ENCODE measurements at places on chromosomes 11 and 22.

DNA sequence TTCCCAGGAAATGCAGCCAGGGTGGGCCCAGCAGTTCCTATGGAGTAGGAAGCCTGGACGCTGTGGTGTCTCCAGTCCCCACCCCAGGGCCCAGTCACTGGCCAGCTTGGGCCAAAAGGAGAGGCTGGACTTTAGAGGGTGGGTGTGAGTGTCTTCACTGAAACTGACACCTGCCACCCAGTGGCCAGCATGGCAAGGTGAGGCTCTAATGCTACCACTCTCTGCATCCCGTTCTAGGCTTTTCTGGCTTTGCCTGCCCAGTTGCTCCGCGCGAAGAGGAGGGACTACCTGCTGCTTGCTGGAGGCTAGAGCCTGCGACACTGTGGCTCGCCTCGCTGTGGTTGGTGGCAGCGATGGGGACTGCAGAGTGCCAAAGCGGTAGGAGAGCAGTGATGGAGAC, 35.4 kb downstream of the C22orf42 start:
- no peak for DNase-seq

DNA sequence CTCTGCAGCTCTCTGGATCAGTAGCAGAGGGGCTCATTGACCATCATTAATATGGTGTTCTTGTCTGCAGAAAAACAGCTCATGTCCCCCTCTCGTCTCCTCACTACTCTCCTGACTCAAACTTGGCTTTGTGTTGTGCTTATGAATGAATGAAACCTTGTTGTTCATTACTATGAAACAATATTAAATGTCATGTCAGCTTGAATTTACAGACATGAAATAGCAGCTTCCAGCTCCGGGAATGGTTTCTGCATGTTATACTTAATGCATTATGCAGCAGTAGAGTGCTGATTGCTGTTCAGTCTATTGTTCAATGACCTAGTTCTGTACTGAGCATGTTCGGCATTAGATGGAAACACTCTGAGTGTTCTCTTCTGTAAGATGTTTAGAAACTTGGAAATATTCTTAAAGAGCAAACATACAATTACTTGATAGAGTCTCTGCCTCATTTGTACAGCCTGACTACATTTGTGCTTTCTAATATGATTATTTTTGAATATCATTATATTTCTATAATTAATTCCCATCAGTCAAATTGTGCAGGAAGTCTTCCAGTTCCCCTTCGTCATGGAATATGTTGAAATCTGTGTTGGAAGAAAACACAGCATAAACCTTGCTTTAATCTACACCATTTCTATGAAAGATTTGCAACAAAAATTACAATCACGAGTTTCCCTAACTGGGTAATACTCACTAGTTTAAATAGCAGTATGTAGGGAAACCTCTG, 340.4 kb downstream of the SOX6 start:
- DNase-seq: no peak

DNA sequence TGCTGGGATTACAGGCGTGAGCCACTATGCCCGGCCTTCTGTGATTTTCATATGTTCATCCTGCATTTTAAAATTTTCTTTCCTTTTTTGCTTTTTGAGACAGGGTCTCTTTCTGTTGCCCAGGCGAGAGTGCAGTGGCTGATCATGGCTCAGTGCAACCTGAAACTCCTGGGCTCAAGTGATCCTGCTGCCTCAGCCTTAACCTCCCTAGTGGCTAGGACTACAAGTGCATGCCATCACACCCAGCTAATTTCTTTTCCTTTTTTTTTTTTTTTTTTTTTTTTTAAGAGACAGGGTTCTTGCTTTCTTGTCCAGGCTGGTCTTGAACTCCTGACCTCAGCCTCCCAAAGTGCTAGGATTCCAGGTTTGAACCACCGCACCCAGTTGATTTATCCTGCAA, 54.1 kb upstream of the WT1 start:
- no peak for DNase-seq

- DNase-seq: no peak
Measured at GRCh38 chr11:12592283-12592682, 81.9 kb upstream of the TEAD1 start.

DNA sequence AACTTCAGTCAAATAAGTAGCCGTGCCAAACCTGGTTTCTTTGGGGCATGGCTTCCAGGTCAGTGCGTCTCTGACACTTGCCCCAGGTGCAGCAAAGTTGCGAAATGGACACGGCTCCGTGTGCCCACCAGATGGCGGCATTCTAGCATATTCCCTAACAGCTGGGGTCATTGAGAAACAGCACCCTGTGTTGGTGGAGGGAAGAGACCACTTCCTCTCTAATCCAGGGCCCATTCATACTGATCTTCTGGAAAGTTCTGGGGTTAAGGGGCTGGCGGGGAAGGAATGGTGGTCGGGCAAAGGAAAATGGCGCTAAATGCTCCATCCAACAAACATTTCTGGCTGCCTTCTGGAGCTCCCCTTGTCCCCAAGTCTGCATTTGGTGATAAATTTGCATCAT, 141.2 kb upstream of the TIMP3 start:
- peak; percentile 77 for DNase-seq

- DNase-seq: no peak
Measured at GRCh38 chr22:29768052-29768693, 1.0 kb downstream of the UQCR10 start.

DNA sequence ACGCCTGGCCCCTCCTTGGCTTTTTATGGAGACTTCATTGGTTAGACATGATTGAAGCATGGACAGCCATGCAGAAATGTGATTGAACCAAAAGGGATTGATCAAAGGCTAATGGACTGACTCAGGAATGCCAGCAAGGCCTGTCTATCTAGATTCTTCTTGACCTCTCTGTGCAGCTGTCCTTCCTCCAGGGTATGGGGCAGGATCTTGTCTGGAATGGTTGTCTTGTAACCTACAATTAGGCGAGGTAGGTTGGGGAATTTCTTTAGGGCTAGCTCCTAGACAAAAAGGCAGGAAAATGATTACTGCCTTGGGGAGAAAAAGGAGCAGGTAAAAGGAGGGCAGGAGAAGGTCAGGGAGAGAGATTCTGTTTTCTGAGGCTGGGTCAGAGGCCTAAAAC, 59.6 kb upstream of the INCENP start:
- DNase-seq: no peak

- no peak for DNase-seq
Measured at GRCh38 chr22:48628891-48629543, 1198.7 kb downstream of the BRD1 start.

GRCh38 chr11:33375688-33376311, 118.6 kb downstream of the HIPK3 start:
- DNase-seq: no peak

GRCh38 chr11:114116800-114117199, 57.3 kb downstream of the ZBTB16 start:
- no peak for DNase-seq

GRCh38 chr11:67586568-67587250, 3.1 kb downstream of the GSTP1 start:
- DNase-seq: peak; percentile 13

GRCh38 chr11:123484448-123484847, 54.4 kb downstream of the GRAMD1B start:
- peak; percentile 85 for DNase-seq

DNA sequence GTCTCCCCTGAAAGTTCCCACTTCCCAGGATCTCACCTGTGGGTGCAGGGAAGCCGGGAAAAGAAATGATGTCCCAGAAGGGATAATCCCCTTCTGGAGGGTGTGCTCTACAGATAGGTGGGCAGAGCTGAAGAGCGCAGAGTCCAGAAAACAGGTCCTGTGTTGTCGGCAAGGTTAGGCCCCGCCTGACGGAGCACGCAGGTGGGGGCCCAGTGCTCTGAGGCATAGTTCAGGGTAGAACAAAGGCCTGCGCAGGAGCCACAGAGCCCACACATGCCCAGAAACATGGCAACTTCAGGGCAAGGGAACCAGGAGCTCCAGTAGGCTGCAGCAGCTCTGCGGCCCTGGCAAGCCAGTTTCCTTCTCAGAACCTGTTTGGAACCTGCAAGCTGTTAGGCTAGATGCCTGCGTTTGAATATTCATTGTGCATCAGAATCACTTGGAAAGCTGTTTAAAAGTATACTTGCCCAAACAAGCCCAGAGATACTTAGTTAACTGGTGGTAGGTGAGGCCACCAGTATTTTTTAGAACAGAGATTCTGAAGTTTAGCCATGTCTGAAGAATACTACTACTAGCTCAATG, 386.6 kb downstream of the BUD13 start:
- no peak for DNase-seq

- DNase-seq: peak; percentile 6
Measured at GRCh38 chr11:94127638-94128037, 1.0 kb upstream of the PANX1 start.

DNA sequence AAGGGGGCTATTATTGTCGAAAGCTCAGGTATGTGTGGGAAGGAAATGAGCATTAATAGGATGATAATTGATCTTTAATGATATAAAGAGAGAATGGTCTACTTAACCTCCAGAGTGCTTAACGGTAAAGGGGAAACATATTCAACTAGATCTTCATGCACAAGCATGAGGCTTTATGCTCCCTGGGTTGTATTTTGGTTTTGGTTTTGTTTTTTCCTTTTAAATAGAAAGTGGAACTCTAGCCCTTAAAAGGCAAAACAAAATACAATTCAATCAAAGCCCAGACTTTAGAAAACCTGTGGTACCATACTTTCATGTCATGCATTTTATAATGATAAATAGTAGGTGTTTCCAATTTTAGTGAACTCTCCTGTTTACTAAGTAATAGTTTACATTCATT, 622.7 kb downstream of the METTL15 start:
- no peak for DNase-seq

GRCh38 chr11:21769188-21769587, 423.7 kb upstream of the ANO5 start:
- DNase-seq: no peak

- DNase-seq: no peak
Measured at GRCh38 chr11:103222806-103223205, 113.6 kb downstream of the DYNC2H1 start.

DNA sequence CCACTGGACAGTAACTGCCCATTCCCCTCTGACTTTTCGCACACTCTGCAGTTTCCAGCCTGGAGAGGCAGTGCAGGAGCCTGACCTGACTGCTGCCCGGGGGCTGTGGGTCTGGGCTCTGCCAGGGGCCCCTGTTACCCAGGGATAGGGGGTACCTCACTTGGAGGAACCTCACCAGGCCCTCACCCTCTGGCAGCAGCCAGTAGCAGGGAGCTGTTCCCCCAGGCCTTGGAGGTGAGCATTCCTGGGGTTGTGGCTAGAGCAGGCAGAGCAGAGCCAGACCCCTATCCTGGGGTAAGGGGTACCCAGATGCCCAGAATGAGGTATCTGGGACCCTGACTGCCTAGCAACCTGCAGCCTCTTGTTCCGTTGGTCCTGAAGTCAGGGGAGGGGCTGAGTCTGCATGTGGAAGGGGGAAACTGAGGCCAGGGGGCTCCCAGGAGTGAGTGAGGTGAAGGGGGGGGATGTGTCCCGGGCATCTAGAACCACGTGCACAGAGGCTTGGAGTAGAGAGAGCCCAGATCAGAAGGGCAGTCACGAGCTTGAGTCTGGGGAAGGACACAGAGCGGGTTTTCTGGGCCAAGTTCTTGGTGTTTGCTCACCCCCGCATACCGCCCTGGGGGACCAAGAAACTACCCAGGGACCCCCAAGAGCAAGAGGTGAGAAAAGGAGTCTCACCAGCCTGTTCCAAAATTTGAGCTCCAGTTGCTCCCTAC, 43.9 kb upstream of the ACCSL start:
- no peak for DNase-seq

DNA sequence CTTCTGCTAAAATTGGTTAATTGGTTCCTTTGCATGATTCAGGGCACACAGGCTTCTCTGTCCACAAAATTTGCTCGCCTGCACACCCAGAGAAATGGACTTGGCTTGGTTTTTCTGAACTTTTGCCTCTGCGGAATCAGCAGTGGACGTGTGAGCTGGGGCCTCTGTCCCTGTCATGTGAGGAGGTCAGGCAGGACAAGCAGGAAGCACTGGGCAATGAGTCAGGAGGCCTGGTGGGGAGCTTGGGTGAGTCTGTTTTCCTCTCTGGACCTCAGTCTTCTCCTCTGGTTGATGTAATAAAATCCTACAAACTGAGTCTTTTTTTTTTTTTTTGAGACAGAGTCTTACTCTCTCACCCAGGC, 10.4 kb upstream of the CELSR1 start:
- DNase-seq: peak; percentile 57

DNA sequence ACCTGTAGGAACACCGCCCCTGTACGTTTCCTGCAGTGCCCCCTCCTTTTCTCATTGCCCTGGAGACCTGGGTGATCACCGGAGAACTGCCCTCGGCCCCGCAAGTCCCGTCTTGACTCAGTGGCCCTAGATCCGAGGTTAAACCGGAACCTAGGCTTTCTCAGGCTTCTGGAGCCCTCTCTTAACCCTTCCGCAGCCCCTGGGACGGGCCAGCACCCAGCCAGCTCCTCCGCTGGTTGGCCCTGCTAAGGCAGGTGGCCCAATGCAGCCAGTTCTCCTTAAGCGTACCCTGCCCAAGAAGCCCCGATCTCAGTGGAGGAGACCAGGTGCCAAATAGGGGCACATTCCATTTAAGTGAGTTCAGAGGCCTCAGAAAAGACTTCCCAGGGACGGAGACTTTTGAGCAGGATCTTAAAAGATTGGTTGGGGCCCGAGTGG, 776 bp downstream of the NLRX1 start:
- no peak for DNase-seq

- no peak for DNase-seq
Measured at GRCh38 chr11:116712428-116712827, 60.4 kb downstream of the BUD13 start.

DNA sequence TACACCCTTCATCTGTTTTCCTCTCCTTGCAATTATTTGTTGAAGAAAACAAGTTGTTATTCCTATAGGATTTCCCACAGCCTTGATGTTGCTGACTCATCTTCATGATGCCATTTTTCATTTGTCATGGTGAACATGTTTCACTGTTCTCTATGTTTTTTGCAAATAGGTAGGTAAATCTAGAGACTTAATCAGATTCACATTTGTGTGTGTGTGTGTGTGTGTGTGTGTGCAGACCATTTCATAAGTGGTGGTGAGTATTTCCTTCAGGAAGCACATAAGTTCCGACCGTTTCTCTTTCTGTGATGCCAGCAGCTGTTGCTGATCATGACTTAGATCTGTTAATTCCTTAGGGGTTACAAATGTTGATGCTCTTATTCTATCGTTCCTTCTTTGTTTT, 80.3 kb upstream of the IZUMO1R start:
- no peak for DNase-seq

DNA sequence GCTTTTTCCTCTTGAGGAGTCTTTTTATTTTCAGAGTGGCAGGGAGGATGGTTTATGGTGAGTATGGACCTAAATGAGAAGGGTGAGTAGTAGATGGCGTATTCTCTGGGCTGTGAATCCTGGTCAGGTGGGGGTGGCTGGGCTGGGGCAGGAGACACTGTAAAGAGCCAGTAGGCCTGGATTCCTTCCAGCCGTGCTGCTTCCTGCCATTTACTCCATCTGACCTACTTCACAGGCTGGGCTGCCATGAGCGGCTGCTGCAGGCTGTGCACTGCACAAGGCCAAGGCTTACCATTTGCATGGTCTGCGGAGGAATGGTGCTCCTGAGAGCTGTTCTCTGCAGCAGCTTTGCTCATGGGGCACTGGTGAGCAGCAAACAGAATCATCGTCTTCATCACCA, 297.6 kb downstream of the KIRREL3 start:
- no peak for DNase-seq

- DNase-seq: no peak
Measured at GRCh38 chr11:67054836-67055523, 1.7 kb upstream of the RHOD start.

- no peak for DNase-seq
Measured at GRCh38 chr11:60121264-60121663, 32.8 kb downstream of the MS4A2 start.
